SHP77 (cell line): ENCODE measurements at places on chromosomes 7 and 10.

DNA sequence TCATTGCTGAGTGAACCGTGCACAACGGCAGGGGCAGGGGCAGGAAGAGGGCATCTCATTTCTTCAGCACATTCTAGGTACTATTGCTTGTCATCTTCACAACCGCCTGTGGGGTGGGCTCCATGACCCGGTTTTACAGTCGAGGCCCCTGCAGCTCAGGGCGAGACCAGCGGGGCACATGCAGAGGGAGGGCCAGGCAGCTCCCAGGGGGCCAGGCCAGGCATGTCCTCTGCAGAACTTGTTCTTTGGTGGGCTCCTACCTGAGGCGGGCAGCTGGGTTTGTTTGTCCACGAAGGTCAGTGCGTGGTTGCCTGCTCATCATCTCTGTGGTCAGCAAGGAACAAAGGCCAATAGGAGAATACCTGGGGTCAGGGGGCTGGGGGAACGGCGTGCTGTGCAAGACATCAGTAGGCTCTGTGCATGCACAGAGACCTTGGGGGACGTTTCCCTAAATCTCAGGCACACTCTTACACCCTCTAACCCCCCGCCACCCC lies 75.1 kb upstream of the LEP start:
- DNase-seq, result no peak

DNA sequence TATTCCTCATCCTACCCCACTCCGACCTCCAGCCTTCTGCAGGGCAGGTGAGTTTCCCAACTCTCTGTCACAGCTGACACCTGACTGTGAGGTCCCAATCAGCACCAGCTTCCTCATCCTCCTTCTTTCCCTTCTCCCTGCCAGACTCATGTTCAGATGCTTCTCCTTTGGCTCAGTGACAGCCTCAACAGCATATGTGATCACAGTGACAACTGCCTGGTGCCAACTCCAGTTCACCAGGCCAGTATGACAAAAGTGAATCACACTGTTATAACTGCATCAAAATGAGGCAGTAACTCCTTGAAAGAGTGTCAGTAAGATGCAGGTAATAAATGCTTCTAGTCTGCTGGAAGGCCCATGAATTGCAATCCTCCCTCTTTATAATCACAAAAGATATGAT lies 46.8 kb upstream of the NFE2L3 start:
- DNase-seq, result no peak

GRCh38 chr7:45686441-45687184 lies 112.4 kb downstream of the ADCY1 start:
- no peak for DNase-seq

GRCh38 chr7:132141109-132141508 lies 435.2 kb downstream of the PLXNA4 start:
- no peak for DNase-seq

DNA sequence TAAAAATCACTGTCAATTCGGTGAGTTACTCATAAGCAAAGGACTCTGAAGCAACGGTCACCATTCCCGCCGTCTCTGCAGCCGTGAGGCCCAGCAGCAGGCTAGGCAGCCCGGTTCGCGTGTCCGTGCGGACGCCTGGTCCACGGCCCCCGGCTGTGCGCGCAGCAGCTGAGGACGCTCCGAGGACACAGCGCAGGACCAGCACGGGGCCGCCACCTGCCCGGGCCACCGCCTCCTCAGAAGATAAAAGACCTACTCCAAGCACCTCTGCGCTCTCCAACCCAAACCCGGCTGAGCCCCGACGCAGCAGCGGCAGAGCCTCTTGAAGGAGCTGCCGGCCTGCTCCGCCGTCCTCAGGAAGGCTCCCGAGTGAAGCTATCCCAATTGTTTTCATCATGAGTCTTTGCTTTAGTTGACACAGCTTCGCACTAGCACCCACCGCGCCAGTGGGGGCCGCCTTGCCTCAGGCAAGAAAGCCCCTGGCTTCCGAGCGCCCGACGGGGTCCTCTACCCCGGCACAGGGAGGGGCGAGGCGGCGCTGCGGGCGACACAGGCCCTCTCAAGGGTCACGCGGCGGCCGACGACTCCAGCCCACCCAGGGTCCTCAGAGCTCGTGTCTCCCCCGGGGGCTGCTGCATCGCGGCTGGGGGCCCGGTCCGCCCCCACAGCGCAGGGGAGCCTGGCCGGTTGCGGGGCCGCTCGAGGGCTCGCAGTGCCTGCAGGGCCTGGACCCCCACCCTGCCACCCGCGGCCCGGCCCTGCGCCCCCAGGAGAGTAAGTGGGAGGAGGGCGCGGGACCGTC lies 16.9 kb upstream of the GPR146 start:
- peak; percentile 46 for DNase-seq

DNA sequence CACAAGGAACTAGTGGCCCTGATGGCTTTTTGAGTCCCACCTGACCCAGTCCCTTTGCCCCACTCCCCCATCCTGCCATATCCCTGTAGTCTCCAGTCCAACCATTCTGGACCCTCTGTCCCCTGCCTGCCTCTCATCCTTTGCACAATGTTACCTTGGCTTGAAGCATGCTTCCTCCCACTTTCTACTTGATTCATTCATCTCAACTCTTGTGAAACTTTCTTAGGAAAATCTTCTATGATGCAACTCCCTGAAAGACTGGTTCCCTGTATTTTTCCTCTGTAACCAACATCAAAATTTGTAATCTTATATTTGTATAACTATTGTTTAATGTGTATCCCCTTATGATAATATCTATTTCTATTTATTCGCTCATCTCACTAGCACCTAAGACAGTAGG lies 151.5 kb downstream of the LRRTM3 start:
- no peak for DNase-seq

DNA sequence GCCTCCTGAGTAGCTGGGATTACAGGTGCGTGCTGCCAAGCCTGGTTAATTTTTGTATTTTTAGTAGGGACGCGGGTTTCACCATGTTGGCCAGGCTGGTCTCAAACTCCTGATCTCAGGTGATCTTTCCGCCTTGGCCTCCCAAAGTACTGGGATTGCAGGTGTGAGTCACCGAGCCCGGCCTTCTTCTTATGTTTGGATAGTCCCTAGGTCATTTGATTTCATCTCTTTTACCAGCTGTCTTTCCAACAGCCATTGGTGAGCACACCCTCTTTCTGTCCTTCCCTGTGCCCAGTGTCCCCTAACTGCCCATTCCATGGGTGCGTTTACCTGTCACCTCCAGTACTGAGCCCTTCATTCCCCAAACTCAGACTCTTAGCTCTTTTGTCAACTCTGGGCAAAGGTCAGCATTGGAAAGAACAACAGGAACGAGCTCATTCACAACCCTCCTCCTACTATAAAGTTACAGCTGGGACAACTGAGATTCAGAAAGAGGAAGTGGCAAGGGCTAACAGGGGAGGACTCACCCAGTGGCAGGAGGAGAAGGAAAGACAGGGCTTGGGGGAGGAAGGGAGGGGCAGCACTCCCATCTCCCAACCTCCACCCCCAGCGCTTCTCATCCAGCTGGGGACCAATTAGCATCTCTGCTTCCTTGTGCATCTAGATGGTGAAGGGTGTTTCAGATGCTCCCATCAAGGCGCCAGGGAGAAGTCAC lies 5.6 kb downstream of the SSC4D start:
- no peak for DNase-seq

DNA sequence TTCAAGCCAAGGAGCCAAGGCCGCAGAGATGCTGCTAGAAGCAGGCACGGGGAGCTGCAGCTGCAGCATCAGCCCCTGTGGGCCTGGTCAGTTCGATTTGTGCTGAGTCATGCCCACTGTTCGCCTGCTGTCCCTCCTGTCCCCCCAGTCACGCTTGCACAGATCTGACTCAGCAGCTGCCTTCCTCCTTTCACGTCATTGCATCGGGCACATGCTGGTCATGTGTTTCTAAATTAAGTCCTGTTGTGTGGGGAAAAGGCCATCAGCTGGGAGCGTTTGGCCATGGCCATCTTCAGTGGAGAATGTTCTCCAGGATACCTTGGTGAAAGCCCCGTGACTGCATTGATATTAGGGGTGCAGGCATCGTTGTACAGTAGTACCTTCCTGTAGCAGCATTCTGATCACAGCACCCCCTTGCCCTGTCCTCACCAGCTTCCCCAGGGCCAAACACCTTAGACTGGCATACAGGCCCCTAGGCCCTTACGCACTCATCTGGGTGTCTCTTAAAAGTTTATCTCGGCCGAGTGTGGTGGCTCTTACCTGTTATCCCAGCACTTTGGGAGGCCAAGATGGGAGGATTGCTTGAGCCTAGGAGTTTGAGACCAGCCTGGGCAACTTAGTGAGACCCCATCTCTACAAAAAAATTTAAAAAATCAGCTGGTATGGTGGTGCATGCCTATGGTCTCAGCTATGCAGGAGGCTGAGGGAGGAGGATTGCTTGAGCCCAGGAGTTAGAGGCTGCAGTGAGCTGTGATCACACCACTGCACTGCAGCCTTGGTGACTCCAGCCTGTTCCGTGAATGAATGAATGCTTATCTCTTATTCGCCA lies 23.2 kb downstream of the POR start:
- DNase-seq, result peak; percentile 91

GRCh38 chr7:43869006-43869866 lies at the start of gene MRPS24:
Gene MRPS24, minus strand, starts transcription at chr7:43869517. Its CDS starts 22 bp downstream, at chr7:43869495.
- DNase-seq, result peak; percentile 93

- no peak for DNase-seq
Observed at GRCh38 chr7:38681882-38682281, 50.7 kb upstream of the AMPH start.

DNA sequence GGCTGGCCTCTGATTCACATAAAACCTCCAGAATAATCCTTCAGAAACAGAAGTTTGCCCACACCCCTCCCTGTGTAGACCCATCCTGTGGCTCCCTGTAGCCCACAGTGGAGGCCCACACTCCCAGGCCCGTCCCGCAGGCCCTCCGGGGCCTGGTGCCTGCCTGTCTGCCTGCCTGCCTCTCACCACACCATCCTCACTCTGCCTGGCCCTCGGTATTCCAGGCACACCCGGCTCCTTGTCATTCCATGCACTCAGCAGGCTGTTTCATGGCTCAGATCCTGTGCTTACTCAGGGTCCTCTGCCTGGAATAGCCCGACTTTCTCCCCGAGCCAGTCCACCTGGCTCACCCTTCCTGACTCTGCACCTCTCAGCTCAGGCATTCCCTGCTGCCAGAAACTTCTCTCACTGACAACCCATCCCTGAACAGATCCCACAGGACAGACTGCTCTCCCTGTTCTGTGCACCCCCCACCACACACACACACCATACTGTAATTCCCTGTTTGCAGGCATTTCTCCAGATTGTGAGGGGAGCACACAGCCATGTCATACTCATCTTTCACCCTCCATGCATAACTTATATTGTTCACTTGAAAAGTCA lies 498.0 kb upstream of the ZMIZ1 start:
- no peak for DNase-seq

GRCh38 chr10:15374566-15374965 lies 3.5 kb upstream of the FAM171A1 start:
- no peak for DNase-seq

DNA sequence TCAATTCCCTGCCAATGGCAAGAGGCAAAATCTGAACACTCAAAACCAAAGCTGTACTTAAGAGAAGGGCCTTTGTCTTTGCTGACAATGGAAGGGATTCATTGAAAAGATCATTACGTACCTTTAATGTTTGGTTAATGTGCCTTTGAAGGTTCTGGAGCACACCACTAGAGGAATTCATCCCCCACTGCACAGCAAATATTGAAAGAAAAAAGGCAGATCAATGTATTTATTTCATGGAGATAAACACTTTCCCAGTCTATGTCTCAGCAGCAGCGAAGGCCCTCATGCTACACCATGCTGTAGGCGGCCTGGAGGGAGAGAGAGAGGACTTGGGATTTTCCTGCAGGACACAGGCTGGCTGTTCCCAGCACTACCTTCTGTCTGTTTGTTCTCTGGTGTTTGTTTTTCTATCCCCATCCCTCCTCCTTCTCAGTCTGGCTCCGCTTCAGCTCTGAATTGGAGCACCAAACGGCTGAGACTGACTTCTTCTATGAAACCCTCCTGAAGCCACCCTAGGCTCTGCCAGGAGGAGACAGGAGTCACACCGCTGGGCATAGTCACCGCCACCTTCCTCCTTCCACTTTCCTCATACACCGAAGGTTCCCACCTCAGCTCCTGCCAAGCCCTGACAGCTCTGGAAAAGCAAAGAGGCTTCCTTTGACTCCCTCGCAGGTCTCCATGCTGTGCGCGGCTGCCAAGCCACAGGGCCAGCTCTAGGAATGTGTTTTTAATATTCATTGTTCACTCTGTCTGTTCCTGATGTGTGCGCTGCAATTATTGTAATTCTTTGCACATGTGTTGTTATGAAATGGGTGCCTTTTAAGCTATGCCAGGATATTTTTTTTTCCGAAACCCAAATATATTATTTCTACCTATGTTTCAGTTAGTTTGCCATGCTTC lies 301.5 kb downstream of the FZD1 start:
- peak; percentile 81 for DNase-seq

- no peak for DNase-seq
Observed at GRCh38 chr10:930625-931325, 730 bp downstream of the LARP4B start.

DNA sequence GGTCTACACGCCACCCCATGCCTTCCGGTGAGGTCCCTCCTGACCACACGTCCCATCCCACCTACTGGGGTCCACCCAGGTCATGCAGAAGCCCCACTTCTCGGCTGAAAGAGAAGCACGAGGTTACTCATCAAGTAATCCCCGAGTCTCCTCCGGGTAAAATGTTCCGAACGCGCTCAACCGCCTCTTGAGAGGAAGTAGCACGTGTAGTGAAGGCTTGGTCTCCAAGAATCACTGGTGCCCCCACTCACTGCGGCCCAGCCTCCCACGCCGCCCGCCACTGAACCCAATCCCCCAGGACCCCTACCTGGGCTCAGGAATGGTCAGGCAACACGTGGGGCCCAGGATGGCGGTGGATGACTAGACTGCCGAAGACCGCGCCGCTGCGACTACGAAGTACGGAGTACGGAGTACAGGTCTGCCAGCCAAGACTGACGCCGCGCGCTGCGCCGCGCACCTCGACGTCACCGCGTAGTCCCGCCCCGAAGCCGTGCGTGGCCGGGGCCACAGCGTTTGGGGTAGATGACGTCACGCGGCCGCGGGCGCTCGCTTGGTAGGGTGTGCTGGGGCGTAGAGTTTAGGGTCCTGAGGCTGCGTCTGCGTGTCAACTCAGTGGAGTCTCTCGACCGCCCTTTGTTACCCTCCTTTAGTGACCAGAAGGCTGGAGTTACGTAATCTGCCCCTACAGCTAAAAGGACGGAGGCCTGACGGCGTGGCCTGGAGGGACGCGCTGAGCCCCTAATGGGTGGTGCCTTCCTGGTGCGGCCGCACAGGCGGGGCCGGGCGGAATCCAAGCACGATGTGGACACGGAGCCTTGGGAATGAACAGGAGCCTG lies 7.6 kb upstream of the MYO1G start:
- DNase-seq, result peak; percentile 95

DNA sequence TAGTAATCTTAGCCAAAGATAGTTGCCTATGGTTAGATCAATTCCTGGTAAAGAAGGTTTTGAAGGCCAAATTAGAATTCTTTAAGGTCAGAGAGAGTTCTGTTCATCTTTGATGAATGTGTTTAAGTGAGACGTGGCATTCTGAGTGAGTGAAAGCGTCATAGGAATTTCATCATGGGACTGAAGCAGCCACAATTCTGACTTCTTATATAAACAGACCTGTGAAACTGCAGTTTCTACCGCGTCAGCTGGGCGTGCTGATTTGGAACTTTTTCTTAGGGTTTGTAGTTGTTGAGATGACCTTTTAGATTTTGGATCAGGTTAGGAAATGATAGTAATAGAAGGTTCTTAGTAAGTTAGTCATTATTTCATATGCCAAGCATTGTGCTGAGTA lies 103.8 kb downstream of the CNNM2 start:
- DNase-seq, result no peak

- no peak for DNase-seq
Observed at GRCh38 chr7:101804967-101805366, 12.5 kb upstream of the CUX1 start.

GRCh38 chr7:65239324-65239706 lies 134.3 kb upstream of the ZNF92 start:
- no peak for DNase-seq

GRCh38 chr10:28105561-28105960 lies 106.7 kb upstream of the ODAD2 start:
- DNase-seq, result no peak
